ENCODE measurements at places on chromosomes 16 and 17.

- no peak for DNase-seq
These were observed 423.5 kb downstream of the SHISA9 start for GRCh38 chr16:13324851-13325250.

DNA sequence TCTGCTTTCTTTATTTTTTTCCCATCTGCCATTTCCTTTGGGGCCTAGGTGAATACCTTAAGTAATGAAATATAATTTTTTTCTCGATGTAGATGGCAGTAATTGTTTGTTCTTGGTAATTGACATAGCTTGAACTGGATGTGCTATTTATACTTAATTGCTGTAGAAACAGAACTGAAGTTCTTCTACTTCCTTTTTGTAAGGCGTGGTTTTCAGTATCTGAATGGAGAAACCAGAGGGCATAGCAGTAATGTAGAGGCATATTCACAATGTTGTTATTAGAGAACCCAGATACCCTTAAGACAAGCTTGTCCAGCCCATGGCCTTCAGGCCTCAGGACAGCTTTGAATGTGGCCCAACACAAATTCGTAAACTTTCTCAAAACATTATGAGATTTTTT lies 16.4 kb downstream of the ATP6V0A1 start:
- DNase-seq, result no peak

DNA sequence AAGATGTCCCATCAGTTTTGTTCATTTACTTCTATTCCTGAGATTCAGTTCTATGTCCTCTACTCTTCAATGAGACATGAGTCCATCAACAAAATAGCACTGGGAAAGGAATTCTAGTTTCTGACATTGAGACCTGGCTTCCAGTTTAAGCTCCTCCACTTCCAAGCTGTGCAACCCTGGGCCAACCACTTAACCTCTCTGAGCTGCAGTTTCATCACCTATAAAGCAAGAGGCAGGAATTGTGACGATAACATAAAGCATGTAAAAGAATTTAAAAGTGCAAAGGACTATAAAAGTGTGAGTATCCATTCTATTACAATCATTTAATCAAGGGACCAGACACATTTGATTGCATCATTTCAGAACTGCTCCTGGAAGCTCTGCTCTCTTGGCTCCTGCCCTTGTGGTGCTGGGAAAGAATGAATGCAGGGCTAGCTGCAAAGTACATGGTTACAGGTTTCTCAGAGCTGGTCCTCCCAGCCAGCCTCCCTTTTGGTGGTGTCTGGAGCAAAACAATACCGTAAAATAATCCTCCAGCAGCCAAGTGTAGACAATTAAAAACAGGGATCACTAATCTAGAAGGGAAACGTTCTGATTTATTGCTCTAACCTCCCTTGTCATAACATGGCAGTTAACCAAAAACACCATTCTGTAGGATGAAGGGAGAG lies 113.9 kb downstream of the VPS53 start:
- DNase-seq, result no peak

- no peak for DNase-seq
These were observed 35.8 kb upstream of the LGALS9 start for GRCh38 chr17:27595208-27595607.

DNA sequence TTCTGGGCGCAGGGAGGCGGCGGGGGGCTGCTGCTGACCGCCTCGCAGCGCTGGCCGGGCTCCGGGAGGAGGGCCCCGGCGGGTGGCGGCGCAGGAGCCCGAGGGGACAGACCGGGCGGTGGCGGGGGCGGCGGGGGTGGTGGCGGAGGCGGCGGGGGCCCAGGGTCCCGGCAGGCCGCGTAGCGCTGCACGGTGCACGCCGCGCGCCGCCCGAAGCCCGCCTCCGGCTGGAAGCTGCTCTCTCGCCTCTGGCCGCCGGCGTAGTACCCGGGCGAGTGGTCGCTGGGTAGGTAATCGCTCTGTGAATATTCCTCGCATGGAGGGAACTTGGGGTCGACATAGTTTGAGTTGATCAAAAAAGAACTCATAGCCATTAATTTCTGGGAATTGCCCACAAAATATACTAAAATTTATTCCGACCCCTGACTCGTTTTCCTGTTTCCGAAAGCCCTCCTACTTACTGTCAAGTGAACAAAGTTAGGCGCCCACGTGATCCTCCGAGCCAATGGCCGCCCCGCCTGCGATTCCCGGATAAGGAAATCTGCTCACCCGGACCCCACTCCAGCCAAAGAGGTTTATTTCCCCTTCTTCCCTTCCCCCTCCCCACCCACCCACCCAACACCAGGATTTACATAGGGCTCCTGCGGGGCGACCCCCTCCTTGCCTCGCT lies at the start of gene HOXB4:
HOXB4 (minus strand) TSS at position 405 of the 670 bp plus-strand sequence; CDS start at position 374, 31 bp downstream.
- DNase-seq, result no peak

- DNase-seq, result no peak
These were observed 655.8 kb upstream of the EEF2KMT start for GRCh38 chr16:5753381-5753780.

DNA sequence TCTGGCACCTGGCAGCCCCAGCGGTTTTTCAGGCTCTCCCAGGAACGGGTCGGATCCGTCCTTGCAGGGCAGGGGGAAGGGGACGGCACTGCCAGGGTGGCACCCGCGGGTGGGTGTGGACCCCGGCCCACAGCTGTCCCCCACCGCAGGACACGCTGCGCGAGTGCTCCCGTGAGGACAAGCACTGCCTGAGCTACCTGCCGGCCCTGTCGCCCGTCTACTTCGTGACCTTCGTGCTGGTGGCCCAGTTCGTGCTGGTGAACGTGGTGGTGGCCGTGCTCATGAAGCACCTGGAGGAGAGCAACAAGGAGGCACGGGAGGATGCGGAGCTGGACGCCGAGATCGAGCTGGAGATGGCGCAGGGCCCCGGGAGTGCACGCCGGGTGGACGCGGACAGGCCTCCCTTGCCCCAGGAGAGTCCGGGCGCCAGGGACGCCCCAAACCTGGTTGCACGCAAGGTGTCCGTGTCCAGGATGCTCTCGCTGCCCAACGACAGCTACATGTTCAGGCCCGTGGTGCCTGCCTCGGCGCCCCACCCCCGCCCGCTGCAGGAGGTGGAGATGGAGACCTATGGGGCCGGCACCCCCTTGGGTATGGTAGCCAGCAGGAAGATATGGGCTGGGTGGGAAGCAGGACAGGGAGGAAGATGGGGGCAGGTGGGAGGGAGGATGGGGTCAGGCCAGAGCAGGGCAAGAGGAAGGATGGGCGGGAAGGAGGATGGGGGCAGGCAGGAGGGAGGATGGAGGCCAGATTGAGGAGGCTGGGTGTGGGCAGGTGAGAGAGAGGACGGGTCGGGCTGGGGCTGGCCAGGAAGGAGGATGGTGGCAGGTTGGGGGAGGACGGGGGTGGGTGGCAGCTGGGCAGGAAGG lies 6.8 kb downstream of the TPSG1 start:
- DNase-seq, result no peak

- no peak for DNase-seq
These were observed 165.4 kb downstream of the COPRS start for GRCh38 chr17:31693433-31694220.

DNA sequence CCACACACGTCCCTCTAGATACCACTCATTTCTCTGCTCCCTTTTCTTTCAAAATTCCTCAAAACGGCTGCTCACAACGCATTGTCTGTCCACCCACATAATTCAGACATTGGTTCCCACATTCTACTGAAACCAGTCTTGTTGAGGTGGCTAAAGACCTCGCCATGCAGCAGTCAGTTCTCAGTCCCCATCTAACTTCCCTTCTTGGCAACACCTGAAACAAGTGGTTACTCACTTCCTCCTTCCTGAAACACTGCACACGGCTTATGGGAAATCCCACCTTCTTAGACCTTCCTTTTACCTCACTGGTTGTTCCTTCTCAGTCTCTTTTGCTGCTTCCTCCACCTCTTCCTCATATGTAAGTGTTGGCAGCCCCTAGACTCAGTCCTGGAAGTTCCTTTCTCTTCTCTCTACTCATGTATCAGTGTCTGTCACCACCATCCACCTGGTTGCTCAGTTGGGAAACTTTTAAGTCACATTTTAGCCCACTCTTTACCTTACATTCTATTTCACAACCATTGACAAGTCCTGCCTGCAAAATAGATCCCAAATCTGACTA lies 277.1 kb downstream of the CEP112 start:
- DNase-seq, result no peak

- DNase-seq, result peak; percentile 57
These were observed 13.4 kb downstream of the FBF1 start for GRCh38 chr17:75927286-75927922.

GRCh38 chr16:89363621-89364393 lies 126.6 kb downstream of the ANKRD11 start:
- peak; percentile 82 for DNase-seq

GRCh38 chr17:36856222-36856621 lies 81.1 kb upstream of the LHX1 start:
- DNase-seq, result no peak

GRCh38 chr16:47492428-47493377 lies 31.6 kb downstream of the PHKB start:
- DNase-seq, result peak; percentile 99

GRCh38 chr17:36550491-36551417 lies 6.0 kb downstream of the GGNBP2 start:
- DNase-seq, result peak; percentile 39

DNA sequence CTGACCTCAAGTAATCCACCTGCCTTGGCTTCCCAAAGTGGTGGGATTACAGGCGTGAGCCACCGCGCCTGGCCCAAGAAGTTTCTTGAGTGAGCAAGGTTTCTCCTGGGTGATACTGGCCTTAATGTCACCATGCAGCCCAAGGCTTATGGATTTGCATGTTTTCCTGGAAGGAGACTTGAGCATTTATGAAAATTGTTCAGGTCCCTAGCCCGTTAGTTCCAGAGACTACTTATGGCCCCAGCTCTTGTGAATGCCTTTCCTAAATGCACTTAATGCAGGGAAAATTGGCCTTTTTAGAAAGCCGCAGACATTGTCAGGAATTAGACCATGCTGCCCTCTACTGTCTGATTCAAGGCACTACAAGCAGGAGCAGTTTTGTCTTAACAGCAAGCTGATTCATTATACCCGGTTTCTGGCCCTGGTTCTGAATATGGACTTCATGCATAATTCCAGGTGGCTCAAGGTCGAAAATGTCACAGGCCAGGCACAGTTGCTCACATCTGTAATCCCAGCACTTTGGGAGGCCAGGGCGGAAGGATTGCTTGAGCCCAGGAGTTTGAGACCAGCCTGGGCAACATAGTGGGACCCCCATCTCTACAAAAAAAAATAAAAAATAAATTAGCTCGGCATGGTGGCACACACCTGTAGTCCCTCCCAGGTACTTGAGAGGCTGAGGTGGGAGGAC lies 91.3 kb downstream of the SNX29 start:
- peak; percentile 82 for DNase-seq

DNA sequence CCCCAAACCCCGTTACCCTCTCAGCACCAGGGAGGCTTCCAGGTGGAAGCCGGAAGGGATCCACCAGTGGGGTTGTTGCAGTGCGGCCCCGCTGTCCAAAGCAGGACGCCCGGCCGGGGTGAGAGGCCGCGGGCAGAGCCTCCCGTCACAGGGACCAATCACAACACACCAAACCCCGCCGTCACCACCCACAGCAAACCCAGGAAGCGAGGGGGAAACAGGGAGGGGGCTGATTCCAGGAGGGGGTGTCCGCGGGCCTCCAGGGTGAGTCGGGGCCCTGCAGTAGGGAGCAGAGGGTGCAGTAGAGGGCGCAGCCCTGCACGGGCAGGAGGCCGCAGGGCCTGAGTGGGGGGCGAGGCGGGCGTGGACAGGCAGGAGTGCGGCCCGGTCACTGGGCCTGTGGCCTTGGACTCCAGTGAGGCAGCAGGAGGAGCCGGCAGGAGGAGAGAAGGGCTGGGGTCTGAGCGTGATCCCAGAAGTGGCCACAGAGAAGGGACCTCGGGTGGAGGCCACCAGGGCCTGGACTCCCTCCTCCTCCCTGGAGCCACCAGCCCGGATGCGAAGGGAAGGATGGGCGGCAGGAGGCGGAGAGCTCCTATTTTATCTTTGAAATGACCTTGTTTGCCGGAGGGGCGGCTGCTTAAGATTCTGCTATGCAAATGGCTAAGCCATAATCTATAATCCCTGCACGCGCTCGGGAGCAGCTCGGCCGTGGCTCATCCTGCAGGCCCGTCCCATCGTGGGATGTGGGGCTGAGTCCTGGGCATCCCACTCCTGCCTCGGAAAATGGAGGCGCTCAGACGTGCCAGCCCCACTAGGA lies 41.5 kb downstream of the ZFPM1 start:
- no peak for DNase-seq

- peak; percentile 60 for DNase-seq
These were observed 52.7 kb downstream of the SREBF1 start for GRCh38 chr17:17783825-17784656.

GRCh38 chr17:17871913-17872312 lies 35.1 kb upstream of the SREBF1 start:
- DNase-seq, result no peak

GRCh38 chr16:66507731-66508239 lies 42.1 kb downstream of the TK2 start:
- no peak for DNase-seq

GRCh38 chr16:54107583-54108202 lies 178.9 kb downstream of the IRX3 start:
- DNase-seq, result peak; percentile 12

DNA sequence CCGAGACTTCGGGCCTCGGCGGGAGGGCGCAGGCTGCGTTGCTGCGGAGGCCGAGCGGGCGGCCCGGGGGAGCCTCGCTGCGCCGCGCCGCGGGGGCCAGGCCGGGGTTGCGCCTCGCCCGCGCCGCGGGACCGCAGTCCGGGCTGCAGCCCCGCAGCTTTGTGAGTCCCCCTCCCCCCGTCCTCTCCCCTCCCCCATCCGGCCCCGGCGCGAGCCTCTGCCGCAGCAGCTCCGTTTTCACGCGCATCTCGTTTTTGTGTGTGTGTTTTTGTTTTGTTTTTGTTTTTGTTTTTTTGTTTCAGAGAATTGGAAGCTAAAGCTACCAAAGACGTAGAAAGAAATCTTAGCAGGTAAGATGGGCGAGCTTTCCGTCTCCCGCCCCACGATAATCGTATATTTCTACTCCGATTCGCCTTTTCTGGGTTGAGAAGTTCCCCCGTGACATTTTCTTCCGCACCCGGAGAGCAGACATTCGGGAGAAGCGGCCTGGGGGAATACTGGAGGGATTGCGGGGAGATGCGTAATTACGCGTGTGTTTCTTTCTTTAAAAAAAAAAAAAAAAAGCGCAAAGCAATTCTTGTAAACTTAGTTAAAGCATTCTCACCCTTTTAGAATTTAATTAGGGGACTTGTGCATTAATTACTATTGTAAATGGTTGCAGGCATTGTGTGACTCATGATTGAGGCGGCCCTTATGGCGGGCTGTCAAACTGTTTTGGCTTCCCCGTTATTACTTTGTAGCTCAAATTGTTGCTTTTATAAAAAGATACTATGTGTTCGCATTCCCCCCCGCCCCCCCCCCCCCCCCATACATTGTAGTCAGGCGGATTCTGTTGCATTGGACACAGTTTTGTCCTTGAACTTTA lies 732 bp downstream of the TNRC6A start:
- DNase-seq, result peak; percentile 45

GRCh38 chr16:53726625-53727024 lies 22.7 kb downstream of the FTO start:
- DNase-seq, result no peak

- DNase-seq, result peak; percentile 93
These were observed 23.9 kb downstream of the SLC38A10 start for GRCh38 chr17:81271226-81271625.
